A549 (cell line): ENCODE measurements at places on chromosomes 3 and 15.

GRCh38 chr3:175608356-175608755, 749.2 kb downstream of the NAALADL2 start:
- DNase-seq = no peak

- DNase-seq = no peak
Measured at GRCh38 chr3:55409806-55410205, 77.3 kb downstream of the WNT5A start.

- DNase-seq = no peak
Measured at GRCh38 chr15:94535298-94536048, 304.1 kb downstream of the MCTP2 start.

DNA sequence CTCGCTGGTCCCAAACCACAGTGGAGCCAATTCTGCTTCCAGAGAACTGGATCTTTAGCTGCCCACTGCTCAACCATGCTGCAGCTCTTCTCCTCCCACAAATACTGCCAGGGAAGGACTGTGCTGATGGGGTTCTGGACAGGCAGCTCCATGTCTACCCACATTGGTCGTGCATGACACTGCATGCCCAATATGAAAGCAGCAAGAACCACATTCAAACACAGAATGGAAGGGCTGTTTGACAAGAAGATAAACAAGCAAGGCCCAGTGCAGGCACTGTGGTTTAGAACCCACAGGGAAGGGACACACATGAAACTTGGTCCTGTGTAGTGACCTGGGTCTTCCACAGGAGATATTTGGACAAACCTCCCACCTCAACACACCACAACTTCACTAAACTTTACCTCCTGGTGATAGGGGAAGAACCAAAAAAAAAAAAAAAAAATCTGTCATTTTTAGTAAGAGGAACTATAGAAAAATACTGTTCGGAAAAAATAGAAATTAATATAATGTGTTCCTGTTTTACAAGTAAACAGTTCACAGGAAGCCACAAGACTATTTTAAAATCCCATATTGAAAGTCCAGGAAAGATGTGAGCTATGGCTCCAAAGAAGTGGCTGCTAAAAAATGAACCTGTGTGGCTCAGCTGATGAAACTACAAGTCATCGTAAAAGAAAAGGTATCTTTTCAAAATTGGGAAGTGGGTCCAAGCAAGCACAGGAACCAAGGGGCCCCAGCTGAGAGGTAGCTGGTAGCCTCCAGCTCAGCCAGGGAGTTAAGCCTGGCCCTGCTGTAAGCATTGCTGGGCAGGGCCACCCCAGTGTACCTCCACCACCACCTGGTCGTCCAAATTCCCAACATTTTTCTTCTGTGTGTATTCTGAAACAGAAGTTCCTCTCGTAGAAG, 77.7 kb upstream of the ACAN start:
- DNase-seq = no peak

DNA sequence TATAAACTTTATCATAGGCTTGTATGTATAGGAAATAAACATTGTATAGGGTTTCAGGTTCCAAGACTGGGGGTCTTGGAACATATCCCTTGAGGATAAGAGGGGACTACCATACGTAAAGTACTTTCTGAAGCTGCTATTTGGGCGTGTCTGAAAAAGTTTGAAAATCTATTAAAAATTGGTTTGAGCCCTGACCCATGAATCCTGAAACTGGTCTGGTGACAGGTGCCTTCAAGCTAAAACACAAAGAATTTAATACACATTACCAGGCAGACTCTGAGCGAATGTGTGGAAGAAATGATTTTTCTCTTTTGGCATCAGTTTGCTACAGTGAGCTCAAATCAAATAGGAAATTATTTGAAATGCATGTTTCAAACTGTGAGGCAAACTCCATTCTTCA, 16.3 kb downstream of the TF start:
- no peak for DNase-seq

DNA sequence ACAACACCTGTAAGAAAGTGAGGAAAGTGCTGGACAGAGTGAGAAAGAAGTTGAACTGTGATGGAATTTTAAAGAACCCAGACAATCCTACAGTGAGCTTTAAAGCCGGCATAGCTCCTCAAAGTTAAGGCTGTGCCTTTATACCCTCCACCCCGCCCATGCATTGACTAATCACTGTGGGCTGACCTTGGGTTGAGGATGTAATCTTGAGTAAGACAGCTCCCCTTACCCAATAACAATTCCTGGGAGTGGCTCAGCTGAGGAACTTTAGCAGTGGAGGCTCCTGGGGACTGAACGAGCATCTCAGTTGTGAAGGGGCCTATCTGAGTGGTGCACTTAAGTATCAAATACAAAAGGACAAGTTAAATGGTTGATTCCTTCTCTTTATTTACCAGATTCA, 35.7 kb upstream of the ZNF770 start:
- no peak for DNase-seq

GRCh38 chr3:118932822-118933558, 101.7 kb downstream of the IGSF11 start:
- DNase-seq = no peak

GRCh38 chr3:99895131-99895696, 77.6 kb downstream of the CMSS1 start:
- DNase-seq = no peak

- DNase-seq = peak; percentile 27
Measured at GRCh38 chr15:26983822-26984221, 12.8 kb downstream of the GABRG3 start.

DNA sequence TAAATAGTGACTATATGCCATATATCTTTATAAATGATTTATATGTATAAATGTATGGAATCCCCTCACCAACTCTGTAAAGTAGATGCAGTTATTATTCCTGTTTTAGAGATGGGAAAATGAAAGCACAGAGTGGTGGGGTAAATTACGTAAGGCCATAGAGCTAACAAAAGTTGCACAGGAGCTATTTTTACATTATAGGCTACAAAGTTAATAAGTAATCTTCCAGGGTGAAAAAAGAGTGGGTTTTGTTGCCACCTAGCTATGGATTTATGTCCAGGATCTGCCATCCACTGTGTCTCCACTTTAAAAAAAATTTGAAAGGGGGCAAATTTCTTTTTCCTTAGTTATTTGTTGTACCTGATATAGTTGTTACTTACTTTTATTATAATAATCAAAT, 235.7 kb downstream of the MCTP2 start:
- no peak for DNase-seq

DNA sequence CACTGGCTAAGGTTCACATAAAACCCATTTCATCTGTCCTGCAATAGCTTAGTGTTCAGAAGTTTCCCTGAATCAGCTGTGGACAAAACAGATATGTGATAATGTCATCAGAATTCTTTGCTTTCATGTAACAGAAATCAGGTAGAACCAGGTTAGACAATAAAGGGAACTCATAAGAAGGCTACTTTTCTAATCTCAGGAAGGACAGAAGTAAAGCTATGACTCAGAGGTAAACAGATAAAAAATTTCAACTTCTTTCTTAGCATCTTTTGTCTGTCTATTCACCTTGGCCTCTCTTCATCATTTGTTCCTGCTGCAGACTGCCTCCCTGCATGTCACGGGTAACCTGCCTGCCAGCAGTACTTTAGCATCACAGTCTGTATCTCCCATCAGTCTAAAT, 643.1 kb downstream of the MECOM start:
- no peak for DNase-seq

GRCh38 chr3:46736006-46736872, 18.6 kb upstream of the PRSS50 start:
- no peak for DNase-seq

- DNase-seq = no peak
Measured at GRCh38 chr15:66652806-66653205, 49.2 kb upstream of the SMAD6 start.

DNA sequence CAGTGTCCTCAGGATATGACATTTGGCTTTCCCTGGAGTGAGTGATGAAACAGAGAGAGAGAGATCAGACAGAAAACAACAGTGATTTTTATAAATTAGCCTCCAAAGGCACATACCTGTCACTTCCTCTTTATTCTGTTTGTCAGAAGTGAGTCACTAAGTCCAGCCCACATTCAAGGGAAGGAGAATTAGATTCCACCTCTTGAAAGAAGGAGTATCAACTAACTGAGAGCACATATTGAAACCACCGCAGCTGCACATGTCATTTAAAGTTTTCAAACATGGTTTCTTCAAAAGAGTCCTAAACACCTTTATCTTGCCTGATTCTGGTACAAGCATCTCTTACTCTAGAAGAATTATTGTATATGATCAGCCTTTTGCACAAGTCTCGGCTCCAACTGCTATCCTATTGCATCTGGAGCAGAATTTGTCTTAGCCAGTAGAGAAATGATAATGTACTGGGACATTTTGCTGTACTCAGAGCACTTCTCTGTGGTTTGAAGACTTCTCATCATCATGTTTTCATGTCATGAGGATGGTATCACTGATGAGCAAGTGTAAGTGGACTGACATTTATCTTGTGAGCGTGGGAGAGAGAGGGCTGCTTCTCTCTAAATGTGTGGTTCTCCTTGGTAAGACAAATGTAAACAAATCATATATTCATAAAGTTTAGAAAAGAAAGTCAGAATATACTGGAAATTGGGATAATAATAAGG, 338.9 kb upstream of the CFAP20DC start:
- no peak for DNase-seq

GRCh38 chr3:53773611-53774368, 72.4 kb downstream of the CHDH start:
- DNase-seq = no peak

- DNase-seq = no peak
Measured at GRCh38 chr3:161020256-161020655, 84.9 kb downstream of the B3GALNT1 start.

DNA sequence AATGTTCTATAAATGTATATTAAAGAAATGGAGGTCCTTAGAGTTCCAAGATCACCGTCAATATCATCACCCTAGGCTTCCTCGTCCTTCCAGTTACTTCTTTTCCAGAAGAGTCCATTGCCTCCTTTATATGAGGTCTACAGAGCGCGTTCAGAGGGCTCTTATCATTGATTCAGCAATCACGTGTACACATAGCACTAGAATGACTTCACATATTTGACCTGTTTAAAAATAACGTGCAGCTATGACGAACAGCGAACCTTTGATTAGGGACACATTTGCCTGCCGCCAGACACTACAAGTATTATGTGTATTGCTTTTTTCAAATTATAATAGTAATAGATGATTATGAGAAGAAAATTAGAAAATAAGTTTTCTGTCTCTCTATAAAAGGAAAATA, 26.0 kb downstream of the IGF1R start:
- no peak for DNase-seq

DNA sequence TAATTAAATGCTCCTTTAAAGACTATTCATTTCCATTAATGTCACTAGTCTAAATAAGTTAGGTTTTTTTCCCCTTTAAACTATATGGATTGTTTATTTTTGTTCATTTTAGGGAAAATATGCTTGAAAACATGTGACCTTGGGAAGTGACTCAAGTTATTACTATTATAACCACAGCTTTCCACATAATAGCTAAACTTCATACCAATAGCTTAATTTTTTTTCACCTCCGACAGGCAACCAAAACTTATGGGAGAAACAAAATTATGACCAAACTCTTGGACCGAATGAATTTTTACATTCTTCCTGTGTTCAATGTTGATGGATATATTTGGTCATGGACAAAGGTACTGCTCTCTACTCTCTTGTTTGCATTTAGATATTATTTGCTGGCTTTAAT, 16.2 kb downstream of the CPA3 start:
- DNase-seq = no peak

DNA sequence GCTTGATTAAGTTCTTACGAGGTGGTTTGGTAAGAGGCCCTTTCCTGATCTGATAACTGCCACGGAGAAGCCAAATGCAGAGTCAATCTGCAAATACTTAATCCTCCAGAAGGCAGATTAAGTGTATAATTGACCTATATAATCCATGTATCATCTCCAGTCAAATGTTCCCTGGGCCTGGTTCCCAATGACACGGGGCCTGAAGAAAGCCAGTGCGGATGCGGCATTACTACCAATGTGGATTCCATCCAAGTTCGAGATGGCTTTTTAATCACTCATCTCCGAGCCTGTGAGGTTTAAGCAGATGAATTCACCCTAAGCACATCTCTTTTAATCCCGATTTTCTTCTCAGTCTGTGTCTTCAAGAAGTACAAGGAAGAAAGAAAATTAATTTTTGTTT, 60.0 kb upstream of the FEZF2 start:
- DNase-seq = no peak

DNA sequence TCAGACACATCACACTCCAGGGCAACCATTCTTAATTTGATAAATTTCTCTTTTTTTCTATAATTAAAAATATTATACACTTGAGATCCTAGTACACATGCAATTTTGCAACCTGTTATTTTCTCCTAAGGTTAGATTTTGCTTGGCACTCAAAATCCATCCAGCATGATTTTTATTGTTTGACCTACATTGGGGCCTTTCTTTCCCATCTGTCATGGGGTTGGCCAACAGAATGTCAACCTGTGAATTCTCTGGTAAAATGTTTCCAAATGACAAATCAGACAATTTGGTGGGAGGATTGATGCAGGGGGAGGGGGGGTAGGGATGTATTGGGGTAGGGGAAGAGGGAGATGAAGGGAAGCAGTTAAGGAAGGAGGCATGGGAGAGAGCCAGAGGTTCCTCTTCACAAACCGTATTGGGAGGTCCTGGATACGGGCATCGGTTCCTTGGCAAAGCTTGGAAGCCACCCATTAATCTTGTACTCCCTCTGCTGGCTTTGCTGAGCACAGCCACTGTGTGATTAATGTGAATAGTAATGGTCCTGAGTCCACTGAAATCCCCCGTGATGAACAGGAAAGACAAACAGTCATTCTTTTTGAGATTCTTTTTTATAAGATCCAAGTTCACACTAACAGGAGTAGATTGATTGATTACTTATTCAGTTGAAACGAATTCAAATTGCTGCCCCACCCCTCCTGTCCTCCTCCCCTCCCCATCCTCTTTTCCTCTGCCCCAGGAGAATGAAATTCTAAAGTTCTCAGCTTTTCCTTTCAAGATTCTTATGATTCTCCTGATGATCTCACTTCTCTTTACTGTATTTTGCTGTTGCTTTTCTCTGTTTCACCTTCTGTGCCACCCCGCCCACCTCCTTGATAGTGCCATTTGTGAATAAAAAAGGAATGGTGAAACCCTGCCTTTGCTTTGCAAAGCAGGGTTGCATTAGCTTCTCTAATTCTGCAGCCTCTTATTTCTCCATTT, 82.2 kb upstream of the SLC25A26 start:
- DNase-seq = peak; percentile 63

- no peak for DNase-seq
Measured at GRCh38 chr3:34065901-34066300, 267.5 kb downstream of the PDCD6IP start.

GRCh38 chr3:109059264-109059663, 58.7 kb downstream of the MORC1 start:
- DNase-seq = no peak

DNA sequence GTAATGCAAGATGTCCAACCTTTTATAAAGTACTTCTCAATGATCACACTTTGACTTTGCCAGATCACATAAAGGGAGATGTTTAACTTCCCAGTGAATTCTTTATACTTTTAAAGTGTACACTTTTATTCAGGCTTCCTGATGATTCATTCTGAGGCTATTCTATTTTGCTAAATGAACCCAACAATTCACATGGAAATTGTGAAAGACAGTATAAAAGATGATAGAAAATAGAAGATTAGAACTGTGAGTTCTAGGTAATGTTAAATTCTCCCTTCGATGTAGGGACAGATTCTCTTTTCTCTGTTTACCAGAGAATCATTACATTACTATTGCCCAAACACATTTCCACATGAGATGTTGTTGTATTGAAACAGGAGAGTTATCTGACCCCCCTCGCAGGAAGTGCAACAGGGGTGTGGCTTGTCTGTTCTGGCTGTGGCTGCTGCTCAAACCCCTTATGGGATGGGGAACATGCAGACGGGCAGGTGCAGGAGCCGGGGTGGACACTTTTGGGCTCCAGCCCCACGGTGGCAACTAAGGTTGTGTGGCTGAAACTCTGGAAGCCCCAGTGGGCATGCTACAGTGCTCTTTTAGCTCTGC, 131.3 kb upstream of the LRTM1 start:
- DNase-seq = no peak

- DNase-seq = no peak
Measured at GRCh38 chr3:189655617-189656016, 24.4 kb downstream of the TP63 start.
